ENCODE measurements at places on chromosomes 11 and 22.

DNA sequence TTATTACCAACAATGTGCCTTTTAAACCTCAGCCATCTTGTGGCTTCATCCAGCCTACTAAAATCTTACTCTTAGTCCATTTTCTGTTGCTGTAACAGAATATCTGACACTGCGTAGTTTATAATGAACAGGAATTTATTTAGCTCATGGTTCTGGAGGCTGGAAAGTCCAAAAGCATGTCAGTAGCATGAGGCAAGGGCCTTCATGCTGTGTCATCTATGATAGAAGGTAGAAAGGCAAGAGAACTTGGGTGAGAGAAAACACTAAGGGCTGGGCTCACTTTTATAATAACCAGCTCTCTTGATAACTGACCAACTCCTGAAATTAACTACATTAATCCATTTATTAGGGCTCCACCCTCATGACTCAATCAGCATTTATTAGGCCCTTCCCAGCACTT, 13.5 kb downstream of the BTBD10 start:
- no peak for DNase-seq

DNA sequence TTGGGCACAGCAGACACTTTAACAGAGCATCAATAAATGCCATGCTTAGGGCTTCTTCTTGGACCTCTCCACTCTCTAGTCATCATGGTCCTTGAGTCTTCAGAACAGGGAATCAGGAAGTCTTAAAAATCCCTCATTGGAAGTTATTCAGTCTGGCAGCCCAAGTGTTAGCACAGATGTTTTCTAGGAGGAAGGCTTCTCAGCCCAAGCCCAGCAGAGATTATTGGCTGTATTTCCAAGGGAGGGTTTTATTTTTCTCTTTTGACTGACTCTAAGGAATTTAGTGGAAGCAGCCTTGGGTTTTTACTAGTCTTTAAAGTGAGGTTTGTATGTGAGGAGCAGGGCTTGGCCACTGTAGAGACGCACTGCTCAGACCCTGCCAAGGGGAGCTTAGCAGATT, 41.9 kb downstream of the CEP164 start:
- DNase-seq, result no peak

DNA sequence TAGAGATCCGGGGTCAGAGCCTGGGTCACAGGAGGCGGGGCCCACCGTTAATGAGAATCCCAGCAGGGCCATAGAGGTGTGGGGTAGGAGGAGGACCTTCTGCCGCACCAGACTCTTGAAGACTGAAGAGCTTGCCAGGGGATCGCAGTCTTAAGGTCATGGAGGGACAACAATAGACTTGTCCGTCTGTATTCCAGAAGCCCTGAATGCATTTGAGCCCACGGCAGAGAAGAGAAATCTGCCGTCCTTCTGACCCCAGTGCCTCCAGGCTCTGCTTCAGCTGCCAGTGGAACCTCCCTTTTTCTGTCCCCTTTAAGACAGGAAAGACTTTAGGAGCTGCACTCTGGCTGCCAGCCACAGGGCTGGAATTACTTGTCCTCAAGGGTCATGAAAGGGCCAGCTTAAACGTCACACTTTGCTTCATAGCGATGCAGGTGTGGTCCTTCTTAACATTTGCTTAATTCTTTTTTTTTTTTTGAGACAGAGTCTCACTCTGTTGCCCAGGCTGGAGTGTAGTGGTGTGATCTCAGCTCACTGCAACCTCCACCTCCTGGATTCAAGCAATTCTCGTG, 15.5 kb upstream of the ST3GAL4 start:
- peak; percentile 62 for DNase-seq

DNA sequence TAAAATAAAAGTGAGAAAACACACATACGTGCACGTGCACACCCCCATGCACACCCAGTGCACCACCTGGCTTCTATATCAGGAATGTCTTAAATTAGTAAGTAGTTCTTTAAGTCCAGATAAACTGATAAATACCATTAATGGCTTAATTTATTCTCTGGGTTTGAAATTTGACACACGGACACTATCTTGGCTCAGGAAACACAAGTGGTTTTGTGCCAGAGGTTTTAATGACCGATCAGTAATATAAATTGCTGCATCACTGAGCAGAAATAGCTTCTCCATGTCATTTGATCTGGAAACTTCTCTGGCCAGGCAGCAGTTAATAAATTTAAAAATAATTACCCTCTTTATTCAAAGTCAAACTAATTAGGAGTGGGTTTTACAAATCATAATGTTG, 101.5 kb upstream of the NNMT start:
- no peak for DNase-seq

DNA sequence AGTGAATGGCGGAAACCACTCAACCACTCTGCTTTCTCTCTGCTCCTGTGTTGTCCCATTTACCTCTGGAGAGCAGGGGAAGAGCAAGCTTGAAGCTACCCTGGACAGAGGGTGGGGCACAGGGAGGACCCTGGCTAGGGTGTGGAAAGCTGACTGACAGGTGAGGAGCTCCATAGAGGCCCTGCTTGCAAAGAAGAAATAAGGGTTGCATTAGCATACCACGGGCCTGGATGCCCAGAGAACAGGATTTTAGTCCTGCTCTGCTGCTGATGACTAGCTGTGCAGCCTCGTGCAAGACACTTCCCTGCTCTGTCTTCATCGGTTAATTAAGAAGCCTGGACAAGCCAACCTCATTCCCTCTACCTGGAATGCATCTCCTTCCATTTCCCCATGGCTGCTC, 135.0 kb downstream of the BUD13 start:
- DNase-seq, result no peak

GRCh38 chr11:96215110-96215782, 127.7 kb downstream of the MAML2 start:
- DNase-seq, result peak; percentile 76

DNA sequence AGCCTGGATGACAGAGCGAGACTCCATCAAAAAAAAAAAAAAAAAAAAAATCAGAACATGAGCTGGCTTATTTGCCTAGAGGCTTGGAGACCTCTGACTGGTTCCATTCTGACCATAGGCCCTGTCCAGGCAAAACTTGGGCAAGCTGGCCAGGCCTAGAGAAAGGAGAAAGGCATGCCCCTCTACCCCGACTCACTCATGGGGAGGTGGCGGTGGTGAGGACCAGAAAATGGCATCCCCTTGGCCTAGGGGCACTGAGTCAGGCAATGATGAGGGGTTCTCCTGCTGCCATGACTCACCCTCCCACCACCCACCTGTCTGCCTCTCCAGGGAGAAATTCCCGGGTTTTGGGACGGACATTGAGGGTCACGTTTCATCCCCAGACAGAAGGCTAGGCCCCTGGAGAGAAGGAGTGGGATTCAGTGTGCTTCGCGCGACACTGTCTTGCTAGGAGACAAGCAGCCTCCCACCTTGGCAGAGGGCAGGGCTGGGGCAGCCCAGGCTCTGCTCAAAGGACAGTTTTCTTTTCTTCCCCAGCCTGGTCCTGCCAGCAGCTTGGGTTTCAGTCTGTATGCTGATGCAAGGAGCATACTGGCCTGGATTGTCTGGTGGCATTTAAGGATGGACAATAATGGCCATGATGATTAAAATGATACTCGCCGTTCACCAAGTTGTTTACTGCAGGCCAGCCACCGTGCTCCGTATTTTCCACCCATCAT, 17.2 kb downstream of the TOB2 start:
- no peak for DNase-seq

DNA sequence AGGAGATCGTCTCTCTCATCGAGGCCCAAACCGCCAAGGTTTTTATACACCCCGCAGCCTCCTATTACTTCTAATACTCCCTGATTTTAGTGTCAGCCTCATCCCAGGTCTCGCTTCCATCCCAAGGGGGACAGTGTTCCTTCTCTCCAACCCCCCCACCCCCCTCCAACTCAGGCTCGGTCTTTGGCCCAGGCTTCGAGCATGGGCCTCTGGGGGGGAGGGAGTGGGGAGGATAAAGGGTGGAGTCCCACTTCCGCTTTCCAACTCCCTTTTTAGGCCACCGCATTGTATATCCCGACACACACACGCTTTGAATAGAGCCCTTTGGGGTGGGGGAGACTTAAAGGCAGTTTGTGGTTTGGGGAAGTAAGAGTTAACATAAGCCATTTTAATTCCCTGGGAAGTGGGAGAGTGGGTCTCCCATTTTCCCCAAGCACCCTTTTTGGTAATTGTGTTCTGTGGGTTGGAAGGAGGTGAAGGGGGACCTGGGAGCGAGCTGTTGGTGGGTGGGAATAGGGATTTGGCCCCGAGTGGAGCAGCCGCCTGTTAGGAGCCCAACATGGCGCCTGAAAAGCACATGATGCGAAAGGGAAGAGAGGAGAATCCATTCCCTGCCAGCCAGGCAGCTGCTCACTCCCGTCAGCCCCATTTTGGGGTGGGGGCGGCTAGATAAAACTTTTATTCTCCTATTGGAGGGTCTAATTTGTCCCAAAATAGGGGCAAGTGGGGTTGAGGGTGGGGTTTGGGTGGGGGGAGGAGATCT, 844 bp downstream of the PCF11 start:
- peak; percentile 33 for DNase-seq

GRCh38 chr11:133825156-133825555, 20.2 kb downstream of the SPATA19 start:
- no peak for DNase-seq

DNA sequence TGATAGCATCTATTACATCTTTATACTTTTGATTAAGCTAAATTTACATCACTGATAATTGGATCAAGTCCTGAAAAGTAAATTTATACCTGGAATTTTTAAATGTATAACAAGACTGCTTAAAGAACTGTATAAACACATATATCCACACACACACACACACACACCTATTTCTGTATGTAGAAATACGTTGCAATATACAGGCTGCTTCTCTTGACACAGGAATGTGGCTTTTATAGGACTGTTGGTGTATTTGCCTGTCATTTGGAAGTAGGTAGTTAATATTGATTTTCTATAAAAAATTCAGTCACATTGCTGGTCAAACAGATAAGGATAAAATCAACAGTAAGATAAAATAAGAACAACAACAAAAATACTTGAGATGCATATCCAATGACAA, 708.5 kb upstream of the RAG2 start:
- DNase-seq, result no peak

Measured in IMR-90 (cell line).